ENCODE measurements at places on chromosomes 7 and 10.

DNA sequence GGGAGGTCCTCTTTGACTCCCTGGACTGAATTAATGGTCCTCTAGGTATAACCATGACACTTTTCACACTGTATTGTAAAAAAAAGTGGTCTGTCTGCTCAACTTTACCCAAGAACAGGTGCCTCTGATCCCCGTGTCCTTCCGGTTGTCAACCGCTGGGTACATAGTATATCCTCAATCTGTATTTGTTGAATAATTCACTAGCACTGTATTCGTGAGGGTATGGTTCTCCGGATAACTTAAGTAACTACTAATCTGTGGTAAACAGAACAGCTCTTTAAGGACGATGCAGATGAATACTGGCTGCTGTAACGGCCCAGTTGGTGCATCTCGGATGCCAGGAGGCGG is 472 bp upstream of the ADAM22 start:
- no peak for DNase-seq

- DNase-seq, result no peak
Measured at GRCh38 chr7:151384776-151385625, 24.8 kb downstream of the WDR86 start.

DNA sequence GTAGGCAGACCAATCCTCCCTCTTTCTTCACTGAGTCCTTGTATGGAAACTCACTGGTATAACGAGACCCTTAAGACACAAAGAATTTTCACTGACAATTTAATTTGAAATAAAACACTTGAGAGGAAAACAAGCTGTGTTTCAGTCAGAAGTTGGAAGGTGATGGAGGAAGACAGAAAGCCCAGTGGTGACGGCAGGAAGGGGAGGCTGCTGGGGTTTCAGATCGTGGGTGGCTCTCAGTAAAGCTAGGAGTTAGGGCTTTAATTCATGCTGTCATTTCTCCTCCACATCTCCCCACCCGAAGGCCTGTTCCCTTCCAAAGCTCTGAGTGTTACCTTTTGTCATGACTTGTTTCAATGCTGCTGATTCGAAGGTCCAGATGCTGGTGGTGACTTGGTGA is 605.2 kb upstream of the DPP6 start:
- no peak for DNase-seq

- DNase-seq, result no peak
Measured at GRCh38 chr7:80735330-80735729, 96.9 kb downstream of the CD36 start.

GRCh38 chr10:124239134-124239533 is 145.7 kb upstream of the CHST15 start:
- no peak for DNase-seq

GRCh38 chr7:48424731-48425130 is 253.5 kb downstream of the ABCA13 start:
- DNase-seq, result peak; percentile 1

- no peak for DNase-seq
Measured at GRCh38 chr10:98326621-98327027, 58.6 kb upstream of the LOXL4 start.

DNA sequence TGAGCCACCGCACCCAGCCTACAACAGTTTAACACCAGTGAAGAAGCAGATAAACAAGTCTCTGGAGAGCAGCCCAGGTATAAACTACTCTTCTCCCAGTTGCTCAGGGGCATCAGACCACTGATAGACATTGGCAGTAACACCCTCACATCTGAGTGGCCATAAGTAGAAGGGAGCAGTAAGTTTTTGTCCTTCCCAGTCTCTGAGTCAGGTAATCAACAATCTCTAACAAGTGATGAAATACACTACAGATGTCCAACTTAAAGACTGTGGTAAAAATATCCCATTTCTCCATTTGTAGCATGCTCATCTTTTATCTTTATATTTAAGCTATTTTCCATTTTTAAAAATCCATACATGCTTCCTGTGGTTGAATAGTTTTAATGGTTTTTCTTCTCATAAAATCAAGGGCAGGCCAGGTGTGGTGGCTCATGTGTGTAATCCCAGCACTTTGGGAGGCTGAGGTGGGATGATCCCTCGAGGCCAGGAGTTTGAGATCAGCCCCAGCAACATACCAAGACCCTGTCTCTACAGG is 78.6 kb downstream of the GSAP start:
- DNase-seq, result no peak

DNA sequence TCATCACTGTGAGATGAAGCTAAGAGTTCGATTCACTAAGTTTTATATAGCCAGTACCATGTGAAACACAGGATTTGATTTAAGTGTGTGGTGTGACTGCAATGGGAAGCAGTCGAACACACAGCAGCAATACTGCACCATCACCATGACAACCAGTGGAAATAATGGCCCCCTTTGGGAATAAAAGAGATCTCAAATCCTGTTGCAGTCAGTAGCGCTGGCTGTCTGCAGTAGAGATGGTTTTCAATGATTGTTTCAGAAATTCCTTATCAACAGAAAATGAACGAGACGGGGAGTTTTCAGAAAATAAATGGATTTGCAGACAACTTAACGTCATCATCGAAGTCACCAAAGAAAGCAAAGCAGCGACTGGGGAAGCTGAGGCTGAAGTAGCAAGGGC is 91.0 kb downstream of the PTPRE start:
- DNase-seq, result no peak

- no peak for DNase-seq
Measured at GRCh38 chr7:47083476-47084250, 498.2 kb downstream of the TNS3 start.

DNA sequence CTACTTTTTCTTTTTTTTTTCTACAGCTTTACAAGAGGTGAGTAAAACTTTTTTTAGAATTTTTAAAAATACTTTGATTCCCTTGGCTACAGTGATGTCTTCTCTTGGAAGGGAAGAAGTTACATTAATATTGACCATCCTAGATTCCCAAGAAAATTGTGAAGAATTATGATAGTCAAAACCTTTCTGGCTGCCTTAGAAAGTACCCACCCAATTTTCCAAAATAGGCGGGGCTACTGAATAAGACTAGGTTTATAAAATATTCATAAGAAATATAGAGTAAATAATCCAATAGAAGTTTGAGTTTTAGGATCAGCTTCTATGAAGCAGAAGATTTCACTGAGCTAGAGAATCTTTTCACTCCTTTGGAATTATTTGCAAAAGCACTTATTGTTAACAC is 3.0 kb downstream of the COL1A2 start:
- DNase-seq, result no peak

- DNase-seq, result no peak
Measured at GRCh38 chr7:119945822-119946221, 327.2 kb upstream of the KCND2 start.

- DNase-seq, result no peak
Measured at GRCh38 chr10:89665302-89665701, 20.3 kb upstream of the PANK1 start.

Data from foreskin melanocyte (primary cell).